ENCODE measurements at places on chromosomes 2 and 18. TPM values are rescaled to one million over a fixed set of nuclear protein-coding genes. Genes with fewer than 3 reads are reported as not detected.

DNA sequence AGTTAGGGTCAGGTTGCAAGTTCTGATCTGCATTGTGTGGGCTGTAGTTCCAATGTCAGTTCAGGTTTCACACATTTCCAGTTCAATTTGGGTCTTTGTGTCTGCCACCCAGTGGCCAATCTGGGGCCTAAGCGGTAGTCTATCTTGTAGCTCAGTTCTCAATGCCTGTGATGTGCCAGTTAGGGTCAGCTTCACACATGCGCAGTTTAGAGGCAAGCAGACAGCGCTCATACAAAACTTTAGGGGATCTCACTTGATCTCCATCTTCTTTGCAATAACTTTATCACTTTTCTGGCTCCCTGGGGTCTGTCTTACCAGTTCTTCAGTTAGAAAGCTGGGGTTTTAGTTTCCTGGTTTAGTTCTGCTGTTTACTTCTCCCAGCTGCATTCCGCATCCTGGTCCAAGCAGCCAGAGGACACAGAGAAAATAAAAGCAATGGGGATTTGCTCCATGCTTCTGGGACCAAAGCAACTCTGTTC, 11.0 kb upstream of the ZNF24 start:
- H3K27me3 ChIP-seq, result no peaks in the 10 kb centered on the region
- H3K27ac ChIP-seq, result no peak overlapping the region
- H3K4me1 ChIP-seq, result no peaks in the 10 kb centered on the region

DNA sequence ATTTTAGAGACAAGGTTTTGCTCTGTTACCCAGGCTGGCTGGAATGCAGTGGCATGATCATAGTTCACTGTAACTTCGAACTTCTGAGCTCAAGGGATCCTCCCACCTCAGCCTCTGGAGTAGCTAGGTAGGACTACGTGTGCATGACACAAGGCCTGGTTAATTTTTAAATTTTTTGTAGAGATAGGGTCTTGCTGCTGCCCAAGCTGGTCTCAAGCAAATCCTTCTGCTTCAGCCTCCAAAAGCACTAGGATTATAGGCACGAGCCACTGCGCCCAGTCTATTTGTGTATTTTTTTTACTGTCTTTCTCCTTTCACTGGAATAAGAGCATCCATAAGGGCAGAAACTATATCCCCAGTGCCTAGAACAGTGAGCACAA, 89.3 kb downstream of the PLEKHM3 start:
- H3K4me3 ChIP-seq, result no peak overlapping the region
- H3K36me3 ChIP-seq, result no peaks in the 10 kb centered on the region
- no peak overlapping the region for H3K27ac ChIP-seq
- H3K4me1 ChIP-seq, result no peaks in the 10 kb centered on the region

- H3K27me3 ChIP-seq, result no peaks in the 10 kb centered on the region
- no peak for DNase-seq
- H3K27ac ChIP-seq, result no peak overlapping the region
- H3K4me1 ChIP-seq, result no peaks in the 10 kb centered on the region
Observed at GRCh38 chr2:83342860-83343329, 1116.2 kb downstream of the SUCLG1 start.

GRCh38 chr2:161842736-161843433, 218.7 kb downstream of the SLC4A10 start:
- no peak overlapping the region for H3K4me3 ChIP-seq
- H3K4me1 ChIP-seq, result no peaks in the 10 kb centered on the region
- H3K36me3 ChIP-seq, result no peaks in the 10 kb centered on the region
- H3K27ac ChIP-seq, result no peak overlapping the region
- DNase-seq, result no peak

GRCh38 chr18:62643181-62643580, 72.2 kb upstream of the PHLPP1 start:
- no peaks in the 10 kb centered on the region for H3K27me3 ChIP-seq
- DNase-seq, result no peak
- H3K4me1 ChIP-seq, result 0 out of 2 replicates have a peak, but pooled peaks cover 2% of the 10 kb centered on the region

DNA sequence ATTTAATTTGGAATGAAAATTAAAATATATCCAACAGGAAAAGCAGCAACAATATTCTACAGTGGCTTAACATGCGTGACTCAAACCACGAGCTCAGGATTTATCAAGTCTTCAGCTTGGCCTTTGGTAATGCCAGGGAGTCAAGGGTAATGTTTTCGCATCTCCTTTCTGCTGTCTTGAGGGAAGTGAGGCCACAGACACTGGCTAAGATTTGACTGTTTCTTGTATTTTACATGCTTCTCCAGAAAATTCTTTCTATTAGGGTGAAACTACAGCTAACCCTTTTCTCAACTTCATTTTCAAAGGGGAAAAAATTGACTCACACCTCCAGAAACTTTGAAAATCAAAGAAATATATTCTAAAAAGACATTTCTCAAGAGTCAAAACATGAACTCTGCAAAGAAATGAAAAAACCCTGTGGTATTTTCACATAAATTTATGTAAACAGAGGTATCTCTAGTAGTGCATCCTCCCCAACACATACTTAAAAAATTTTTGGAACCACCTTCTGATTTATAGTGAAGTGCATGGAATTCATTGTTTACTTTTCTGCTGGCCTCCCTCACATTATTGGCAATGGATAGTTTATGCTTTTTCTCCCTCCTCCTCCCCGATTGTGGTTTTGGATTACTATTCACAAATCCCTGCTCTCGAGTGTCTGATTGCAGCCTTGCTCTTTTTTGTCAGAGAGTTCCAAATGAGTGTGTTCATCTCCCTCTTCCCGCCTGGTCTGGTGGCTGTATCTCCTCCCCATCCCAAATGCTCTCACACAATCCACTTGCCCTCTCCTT, 48.7 kb downstream of the DPP4 start:
- no peak overlapping the region for H3K4me3 ChIP-seq
- no peaks in the 10 kb centered on the region for H3K4me1 ChIP-seq
- DNase-seq, result no peak
- no peaks in the 10 kb centered on the region for H3K36me3 ChIP-seq
- no peaks in the 10 kb centered on the region for H3K27me3 ChIP-seq
- H3K27ac ChIP-seq, result no peak overlapping the region

LRATD1 gene
- total RNA-seq, result 0.05 TPM

TMEM247 gene
- total RNA-seq, result not detected
